GM12865 (cell line): ENCODE measurements at places on chromosomes 7 and 10.
A peak's percentile ranks its signal among the peaks of the same experiment; 100 is the strongest.

DNA sequence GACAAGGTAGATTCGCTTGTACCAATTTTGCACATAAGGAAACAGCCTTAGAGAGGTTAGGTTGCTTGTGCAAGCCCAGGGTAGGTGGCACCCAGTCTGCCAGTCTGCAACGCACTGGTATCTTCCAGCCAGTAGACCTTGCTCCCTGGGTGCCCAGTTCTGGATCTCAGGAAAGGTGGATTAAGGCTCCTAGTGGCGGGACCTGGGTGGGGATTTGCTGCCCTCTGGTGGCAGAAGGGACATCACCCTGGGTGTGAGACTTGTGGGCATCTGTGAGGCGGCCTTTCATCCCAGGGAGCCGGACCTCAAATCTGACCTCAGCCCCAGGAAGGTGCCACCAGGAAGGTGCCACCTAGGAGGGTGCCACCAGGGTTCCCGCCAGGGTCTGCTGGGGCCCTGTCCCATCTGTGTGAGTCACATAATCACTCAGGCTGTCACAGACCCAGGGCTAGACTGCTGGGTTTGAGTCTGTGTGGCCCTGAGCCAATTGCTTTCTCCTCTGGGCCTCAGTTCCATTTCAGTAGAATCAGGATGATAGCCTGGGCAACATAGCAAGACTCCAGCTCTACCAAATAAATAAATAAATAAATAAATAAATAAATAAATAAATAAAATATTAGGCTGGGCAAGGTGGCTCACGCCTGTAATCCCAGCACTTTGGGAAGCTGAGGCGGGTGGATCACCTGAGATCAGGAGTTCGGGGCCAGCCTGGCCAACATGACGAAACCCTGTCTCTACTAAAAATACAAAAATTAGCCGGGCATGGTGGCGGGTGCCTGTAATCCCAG lies 5.3 kb upstream of the PRKRIP1 start:
- DNase-seq: peak; percentile 84

DNA sequence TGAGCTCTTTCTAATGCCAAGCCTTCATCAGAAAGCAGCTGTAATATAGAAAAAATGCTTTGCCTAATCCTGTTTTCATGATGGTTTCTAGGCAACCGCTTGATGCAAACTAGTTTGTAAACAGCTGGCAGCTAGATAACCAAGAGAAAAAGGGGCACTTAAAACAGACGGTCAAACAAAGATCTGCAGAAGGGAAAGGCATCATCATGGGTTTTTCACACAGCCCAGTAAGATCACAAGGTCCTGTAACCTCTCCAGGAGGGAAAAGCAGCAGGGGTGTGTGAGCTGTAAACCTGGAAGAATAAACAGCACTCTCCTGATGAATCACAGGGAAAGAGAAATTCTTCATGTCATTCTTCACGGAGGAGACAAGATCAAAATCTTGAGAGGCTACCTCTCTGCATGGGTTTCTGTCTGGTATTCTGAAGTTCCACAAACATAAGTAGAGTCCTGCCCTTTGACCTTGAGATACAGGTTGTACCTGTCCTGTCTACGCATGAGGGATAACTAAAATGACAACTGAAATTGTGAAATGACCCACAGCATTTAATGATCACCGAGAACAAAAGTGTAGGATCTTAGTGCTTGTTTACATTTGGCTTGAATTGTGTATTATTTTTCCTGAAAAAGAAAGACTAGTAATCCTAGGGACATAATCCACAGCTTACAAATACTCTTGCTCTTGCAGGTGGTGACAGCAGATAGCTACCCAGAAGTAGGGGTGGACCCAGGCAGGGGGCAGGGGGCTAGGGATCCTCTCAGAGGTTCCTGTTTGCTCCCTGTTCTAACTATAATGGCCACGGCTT lies 48.0 kb downstream of the CREB3L2 start:
- peak; percentile 34 for DNase-seq

DNA sequence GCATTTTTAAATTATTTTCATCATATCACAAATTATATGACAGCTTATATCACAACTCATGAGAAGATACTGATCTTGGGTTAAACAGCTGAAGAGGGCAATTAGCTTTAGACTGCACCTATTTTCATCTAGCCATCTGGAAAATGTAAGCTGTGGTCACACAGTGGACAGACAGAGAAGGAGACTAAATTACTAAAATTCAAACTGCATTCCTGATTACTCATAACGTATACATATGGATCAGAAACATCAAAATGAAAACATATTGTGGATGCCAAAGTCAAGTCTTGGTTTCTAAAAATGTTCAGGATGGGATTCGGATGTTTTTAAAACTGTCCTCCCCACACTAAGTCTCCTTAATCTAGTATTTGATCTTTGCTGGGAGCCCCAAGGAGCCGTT lies 6.6 kb downstream of the BBIP1 start:
- DNase-seq: no peak

GRCh38 chr7:121020989-121021969 lies 32.8 kb downstream of the CPED1 start:
- DNase-seq: no peak

GRCh38 chr10:47414752-47415519 lies 30.8 kb upstream of the ZNF488 start:
- DNase-seq: no peak

- DNase-seq: no peak
Measured at GRCh38 chr7:47471358-47471703, 110.6 kb downstream of the TNS3 start.

DNA sequence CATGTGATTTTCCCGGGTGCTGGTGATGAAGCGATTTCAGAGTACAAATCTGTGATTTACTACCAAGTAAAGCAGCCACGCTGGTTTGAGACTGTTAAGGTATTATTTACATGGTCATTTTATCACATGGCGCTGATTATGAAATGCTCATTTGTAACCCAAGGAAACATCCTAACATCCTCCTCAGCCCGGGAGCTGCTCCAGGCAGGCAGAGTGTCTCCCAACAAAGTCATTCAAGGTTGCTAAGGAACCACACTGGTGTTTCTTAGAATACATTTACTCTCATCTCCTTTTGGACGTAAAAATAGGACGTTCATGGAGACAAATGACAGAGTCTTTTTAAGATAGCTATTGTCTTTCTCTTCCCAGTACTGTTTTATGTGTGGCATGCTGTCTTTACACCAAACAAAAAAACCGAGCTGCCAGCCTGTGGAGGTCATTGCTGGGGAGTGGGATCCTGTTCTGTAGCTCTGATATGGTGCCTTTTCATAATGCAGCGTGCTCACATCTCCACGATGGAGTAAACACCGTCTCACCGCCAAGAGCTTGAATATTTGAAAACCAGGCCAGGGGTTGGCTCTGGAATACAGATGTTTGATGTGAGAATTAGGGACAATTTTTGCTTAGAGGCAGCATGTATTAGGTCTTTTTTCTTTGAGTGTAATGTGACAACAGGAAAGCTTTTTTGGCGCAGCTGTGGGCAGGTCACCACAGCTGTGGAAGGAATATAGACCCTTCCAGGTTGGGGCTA lies 119.6 kb downstream of the DOCK1 start:
- DNase-seq: no peak

DNA sequence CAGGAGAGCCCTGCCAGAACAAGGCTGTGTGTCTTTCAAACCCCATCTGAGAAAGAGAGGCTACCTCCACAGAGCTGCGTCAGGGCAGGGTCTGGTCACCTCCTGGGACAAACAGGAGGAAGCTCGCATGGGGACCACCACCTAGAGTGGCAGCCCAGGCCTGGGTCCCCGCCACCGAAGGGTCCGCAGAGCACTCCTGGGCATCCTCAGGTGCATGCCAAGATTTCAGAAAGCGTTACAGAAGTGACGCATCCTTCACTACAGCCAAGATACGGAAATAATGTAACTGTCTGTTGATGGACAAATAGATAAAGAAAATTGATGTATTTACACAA lies 42.6 kb downstream of the GSDME start:
- no peak for DNase-seq

DNA sequence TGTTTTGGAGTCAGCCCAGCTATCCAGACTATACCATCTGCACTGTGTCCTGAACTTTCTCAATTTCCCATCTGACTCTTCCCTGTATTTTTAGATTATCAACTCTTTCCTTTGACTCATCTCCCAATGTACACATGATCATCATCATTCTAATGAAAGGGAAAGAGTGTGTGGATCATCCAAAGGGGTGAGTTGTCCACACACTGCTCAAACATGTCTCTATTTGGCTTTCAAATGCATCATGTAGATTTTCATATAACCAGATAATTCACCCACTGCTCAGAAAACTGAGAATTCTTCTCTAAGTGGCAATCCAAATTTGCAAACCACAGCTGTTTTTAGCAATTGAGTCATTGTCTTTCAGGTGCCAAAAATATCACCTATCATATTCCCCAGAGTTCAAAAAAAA lies 190.2 kb upstream of the HPS1 start:
- peak; percentile 21 for DNase-seq

DNA sequence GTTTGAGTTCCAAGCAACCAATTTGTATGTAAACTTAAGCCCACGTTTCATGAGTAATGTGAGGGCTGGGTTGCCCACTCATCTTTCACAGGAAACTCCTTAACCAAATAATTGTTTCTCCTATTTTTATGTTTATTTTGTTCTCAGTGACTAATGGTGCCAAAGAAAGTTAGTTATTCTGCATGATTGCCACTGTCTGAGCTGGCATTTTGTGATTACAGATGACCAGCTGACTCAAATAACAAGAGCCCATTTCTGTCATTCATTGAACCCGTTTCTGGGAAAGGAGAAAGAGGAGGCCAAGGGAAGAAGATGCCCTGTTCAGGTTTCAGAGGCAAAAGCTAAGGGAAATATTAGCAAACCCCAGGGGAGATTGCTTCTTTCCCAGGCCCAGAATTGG lies 186.9 kb upstream of the MYO3A start:
- DNase-seq: no peak

- DNase-seq: no peak
Measured at GRCh38 chr7:91164506-91164905, 99.7 kb upstream of the FZD1 start.

GRCh38 chr7:146503844-146504243 lies 387.2 kb downstream of the CNTNAP2 start:
- no peak for DNase-seq

GRCh38 chr10:123651421-123652047 lies 14.6 kb upstream of the GPR26 start:
- no peak for DNase-seq

DNA sequence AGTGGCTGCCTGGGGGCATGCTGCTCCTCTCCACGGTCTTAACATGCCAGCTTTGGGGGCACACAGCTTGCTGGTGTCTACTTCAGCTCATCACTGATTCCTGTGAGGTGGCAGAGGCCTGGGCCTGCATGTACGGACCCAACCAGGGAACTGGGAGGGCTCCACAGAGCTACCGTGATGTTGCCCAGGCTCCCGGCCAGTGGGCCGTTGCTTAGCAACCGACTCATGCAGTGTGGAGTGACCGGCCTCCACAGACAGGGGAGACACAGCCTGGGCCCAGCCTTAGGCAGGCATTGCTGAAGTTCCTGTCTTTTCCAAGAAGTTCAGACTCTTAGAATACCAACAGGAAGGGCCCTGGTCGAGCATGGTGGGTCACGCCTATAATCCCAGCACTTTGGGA lies 25.8 kb upstream of the SH2B2 start:
- no peak for DNase-seq

DNA sequence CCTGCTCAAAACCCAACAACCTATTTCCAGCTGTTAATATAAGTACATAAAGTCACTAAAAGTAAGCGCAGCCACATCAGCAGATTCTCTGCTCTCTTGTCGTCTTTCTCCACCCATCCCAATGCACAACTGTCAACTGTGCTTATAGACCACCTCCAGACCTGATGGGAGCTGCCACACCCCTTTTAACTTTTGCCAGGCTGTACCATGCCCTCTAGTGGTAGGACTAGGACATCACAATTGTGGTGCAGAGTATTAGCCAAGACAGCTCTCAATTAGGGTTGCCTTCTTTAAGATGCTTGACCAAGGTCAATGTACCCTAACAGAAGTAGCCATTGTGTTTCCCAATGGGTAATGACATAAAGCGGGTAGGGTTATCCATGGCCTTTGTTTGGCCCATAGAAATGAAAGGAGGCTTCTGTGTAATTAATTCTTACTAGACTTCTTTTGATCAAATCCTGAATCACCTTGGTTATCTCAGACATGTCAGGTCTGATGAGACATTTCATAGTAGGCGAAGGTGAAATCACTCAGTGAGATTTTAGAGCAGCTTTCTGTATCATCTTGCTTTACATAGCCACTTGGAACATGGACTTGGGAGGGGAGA lies 68.1 kb downstream of the SCRN1 start:
- peak; percentile 74 for DNase-seq

DNA sequence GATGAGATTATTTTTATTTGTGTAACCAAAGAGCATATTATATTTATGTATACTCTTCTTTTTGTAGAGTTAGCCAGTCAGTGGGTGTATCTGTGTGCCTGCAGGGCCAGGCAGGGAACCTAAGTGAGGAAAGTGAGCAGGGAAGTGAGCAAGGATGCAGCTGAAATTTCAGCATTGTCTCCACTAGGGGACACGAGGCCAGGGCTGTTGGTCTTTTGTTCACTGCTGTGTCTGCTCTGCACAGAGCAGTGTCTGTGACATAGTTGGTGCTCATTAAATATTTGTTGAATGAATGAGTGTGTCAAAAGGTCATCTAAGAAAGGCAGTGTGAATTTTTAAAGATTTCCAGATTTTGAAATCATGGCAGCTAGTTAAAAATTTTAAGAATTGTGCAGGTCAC lies 51.8 kb downstream of the SUGCT start:
- no peak for DNase-seq

DNA sequence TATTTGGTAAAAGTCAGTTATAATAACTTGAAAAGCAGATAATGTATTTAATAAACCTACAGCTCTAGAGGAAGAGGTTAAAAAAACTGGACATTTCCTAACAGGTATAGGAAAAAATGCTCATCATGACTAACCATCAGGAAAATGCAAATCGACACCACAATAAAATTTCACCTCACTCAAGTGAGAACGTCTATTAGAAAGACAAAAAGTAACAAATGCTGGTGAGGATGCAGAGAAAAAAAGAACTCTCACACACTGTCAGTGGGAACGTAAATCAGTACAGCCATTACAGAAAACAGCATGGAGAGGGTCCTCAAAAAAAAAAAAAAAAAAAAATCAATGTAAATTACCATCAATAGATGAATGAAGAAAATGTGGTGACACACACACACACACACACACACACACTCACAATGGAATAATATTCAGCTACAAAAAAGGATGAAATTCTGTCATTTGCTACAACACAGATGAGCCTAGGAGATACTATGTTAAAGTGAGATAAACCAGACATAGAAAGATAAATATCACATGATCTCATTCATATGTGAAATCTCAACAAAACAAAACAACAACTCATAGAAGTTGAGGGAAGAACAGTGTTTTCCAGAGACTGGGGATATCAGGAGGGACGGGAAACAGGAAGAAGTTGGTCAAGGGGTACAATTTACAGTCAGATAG lies 20.1 kb downstream of the EPC1 start:
- no peak for DNase-seq

- DNase-seq: no peak
Measured at GRCh38 chr7:135154734-135155133, 6.9 kb downstream of the TMEM140 start.

DNA sequence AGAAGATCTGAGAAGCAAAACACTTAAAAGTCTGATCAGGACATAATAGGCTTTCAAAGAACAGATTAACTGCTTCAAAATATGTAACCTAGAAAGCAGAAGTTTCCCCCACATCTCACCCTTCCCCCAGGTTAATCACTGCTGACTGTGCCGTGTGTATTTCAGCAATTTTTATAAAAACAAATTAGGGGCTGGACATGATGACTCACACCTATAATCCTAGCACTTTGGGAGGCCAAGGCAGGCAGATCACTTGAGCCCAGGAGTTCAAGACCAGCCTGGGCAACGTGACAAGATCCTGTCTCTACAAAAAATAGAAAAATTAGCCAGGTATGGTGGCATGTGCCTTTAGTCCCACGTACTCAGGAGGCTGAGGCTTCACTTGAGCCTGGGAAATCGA lies 67.6 kb upstream of the GATA3 start:
- no peak for DNase-seq
